ENCODE measurements at places on chromosomes 4 and X. TPM values are rescaled to one million over a fixed set of nuclear protein-coding genes. Genes with fewer than 3 reads are reported as not detected.
A peak's percentile ranks its signal among the peaks of the same experiment; 100 is the strongest.

DNA sequence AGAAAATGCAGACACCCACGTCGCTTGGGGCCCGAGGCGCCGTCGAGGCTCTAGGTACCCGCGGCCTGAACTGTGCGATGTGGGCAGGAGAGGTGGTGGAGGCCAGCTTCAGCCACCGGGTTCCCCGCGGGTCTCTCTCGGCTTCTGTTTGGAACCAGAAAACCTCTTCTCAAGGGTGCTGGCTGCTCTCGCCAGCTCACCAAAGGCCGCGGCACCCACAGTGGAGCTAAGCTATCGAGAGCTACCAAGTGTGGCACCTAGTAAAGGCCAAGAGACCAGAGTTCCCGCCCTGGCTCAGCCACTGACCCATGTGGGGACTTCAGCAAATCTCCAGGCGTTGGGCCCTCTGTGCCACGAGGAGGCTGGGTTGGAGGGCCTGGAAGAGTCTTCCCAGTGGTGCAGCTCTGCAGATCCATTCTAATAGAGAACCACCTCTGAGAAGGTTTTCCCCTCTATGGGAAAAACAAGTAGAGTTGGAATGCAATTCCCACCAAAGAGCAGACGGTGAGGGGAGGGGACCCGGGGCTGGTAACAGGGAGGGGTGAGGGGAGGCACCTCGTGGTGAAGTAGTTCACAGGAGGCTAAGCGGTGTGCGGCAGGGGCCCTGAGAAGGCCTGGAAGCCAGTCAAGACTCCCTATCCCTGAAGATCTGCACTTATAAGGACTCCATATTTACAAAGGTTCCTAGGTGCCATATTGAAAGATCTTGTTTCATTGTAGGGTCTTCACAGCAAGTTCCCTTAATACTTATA is 5.5 kb upstream of the HMGB3 start:
- DNase-seq: no peak

DNA sequence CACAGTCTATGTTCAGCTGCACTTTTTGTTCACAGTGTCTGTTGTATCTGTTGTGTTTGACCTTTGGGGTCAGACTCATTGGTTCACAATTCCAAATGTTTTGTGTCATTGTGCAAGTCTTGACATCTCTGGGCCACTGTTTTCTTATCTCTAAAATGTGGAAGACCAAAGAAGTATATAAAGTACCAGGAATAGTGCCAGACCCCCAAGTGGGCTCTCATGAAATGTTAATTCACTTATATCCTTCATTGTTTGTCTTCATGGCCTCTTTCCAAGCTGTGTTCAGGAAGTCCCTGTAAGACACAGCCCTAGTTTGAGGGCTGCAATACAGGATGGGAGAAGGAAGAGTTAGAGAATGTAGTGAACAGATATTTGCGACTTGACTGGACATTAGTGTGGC is 468.3 kb upstream of the BOD1L1 start:
- DNase-seq: no peak

DNA sequence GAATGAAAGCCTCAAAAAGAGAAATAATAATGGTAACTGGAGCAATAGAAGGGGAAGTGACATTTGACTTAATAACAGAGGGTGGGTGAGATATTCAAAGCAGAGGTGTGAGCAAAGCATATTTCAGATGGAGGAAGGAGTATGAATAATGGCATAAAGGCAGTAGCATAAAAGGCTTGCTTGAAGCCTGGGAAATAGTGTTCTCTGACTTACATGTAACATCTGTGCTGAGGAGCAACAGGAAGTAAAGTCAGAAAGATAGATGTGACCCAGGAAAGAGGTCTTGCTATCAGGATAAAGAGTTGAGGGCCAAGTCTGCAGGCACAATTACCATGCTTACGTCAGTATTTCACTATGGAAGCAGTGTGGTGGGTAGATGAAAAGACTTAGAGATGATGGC is 28.4 kb downstream of the ATP10D start:
- no peak for DNase-seq

GRCh38 chrX:65726715-65727114 is 59.3 kb downstream of the MSN start:
- DNase-seq: no peak

DNA sequence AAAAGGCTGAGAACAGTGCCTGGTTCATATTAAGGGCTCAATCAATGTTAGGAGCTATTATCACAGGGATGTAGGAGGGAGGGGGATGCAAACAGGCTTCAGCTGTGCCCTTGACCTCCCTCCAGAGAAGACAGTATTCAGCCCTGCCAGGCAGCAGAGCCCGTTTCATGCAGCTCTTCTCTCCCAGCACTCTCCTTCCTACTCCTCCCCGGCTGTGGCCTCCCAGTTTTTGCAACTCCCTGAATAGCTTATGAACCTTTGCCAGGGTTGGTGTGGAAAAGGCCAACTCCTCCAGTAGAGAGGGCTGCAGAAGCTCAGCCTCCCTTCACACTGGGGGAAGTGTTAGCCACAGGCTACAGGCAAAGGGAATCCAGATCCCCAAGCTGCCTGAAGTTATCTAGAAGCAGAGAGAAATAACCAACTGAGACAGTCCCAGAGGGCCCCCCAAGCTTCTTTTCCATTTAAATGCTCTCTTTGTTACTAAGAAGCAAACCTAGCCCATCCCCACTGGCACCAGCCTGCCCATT is 31.7 kb upstream of the APLN start:
- DNase-seq: no peak

DNA sequence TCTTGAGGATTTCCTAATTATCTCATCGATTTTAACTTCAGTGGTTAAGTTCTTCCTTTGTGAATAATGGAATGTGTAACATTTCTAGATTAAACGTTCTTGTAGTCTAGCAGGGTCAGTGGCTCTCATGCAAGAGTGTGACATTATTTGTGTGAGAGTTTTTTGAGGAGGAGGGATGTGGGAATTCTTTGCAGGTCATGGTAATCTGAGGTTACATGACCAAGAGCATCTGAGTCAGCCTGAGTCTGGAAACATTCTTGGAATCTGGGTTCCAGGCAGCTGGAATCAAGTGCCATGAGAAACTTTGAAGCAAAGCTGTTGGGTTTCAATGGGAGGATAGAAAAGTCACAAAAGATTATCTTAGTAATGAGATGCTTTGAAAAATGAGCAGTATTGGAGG is 49.5 kb downstream of the GK start:
- DNase-seq: peak; percentile 28

DNA sequence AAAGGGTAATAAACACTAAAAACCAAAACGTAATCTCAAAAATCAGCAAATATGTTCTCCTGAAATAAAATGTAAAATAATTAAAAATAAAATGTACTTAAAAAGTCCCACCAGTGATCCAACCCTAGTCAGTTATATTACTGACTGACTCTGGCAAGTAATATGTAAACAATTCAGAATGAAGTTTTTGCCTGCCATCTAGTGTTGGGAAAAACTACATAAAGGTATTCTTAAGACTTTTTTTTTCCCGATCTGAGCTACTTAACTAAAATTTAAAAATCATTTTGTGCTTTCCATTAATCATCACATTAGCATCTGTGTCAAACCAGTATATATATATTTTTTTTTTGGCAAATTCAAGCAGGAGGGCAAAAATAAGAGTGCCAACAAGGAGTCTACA is 24.0 kb downstream of the RCHY1 start:
- no peak for DNase-seq

Gene ZNF718
- 3.6 TPM for total RNA-seq

Measured in RPMI7951 (cell line).